ENCODE measurements at places on chromosomes 16 and 17. TPM values are rescaled to one million over a fixed set of nuclear protein-coding genes. Genes with fewer than 3 reads are reported as not detected.

KREMEN2 gene
- not detected for total RNA-seq

SLC7A5 gene
- total RNA-seq = 33.7 TPM

DNA sequence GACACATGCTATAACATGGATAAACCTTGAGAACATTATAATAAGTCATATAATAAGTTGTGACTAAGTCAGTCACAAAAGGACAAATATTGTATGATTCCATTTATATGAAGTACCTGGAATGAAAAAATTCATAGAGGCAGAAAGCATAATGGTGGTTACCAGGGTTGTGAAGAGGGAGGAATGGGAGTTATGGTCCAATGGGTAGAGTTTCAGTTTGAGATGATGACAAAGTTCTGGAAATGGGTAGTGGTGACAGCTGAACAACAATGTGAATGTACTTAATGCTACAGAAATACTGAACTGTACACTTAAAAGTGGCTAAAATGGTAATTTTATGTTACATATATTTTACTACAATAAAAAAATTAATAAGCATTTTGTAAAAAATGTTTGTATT lies 49.7 kb downstream of the MYO1D start:
- no peak overlapping the region for H3K4me3 ChIP-seq
- no peak for DNase-seq
- H3K27ac ChIP-seq = peak overlapping the region; percentile 84
- H3K4me1 ChIP-seq = peaks cover 44% of the 10 kb centered on the region
- no peaks in the 10 kb centered on the region for H3K36me3 ChIP-seq

GRCh38 chr17:42268236-42268635 lies 8.0 kb downstream of the STAT5B start:
- no peaks in the 10 kb centered on the region for H3K36me3 ChIP-seq
- H3K4me1 ChIP-seq = peaks cover 21% of the 10 kb centered on the region
- no peak overlapping the region for H3K4me3 ChIP-seq
- no peak overlapping the region for H3K27ac ChIP-seq

DNA sequence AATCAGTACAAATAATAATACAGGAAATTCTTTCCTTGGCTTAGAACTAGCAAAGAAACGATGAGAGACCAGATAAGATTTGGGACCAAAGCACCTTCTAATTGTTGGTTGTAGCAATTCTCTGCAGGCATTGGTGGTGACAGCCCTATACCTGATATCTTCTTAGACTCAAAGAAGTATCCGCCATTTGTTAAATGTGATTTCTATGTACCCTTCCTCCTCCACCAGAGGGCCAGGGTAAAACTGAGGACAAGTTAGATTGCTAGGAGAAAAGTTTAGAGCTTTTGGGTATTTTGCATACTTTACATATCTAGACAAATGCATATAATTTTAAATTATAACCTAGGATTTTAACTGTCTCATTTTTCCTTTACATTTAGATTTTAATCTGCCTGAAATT lies 304.3 kb downstream of the HS3ST4 start:
- H3K27ac ChIP-seq = no peak overlapping the region
- DNase-seq = no peak
- no peaks in the 10 kb centered on the region for H3K36me3 ChIP-seq
- no peak overlapping the region for H3K4me3 ChIP-seq

DNA sequence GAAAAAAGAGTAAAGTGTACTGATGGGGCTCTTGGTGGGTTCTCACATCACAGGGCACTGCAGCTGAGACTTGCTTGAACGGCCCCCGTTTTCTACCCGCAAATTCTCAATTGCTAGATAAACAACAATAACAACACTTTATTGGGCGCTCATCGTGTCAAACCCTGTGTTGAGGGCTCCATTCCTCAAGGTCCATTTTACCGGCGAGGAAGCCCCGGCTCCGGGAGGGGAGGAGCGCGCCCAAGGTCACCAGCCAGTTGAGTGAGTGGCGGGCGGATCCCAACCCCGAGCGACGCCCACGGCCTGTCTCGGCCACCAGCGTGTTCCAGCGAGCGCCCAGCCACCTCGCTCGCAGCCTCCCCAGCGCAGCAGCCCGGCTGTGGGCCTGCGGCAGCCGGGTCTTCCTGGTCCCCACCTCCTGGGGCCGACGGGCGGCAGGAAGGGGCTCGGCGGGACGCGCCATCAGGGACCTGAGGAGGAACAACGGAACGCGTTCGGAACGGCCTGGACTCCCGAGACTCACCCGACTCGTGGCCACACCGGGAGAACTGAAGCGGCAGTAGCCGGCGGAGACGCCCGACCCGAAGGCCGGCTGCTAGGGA lies 373 bp downstream of the CMC2 start:
- no peaks in the 10 kb centered on the region for H3K27me3 ChIP-seq
- H3K27ac ChIP-seq = peak overlapping the region; percentile 96
- no peak for DNase-seq
- no peaks in the 10 kb centered on the region for H3K36me3 ChIP-seq
- H3K4me1 ChIP-seq = peaks cover 11% of the 10 kb centered on the region
- H3K4me3 ChIP-seq = peak overlapping the region; percentile 89
